GM23248 (cell line): ENCODE measurements at places on chromosomes 5 and 9. TPM values are rescaled to one million over a fixed set of nuclear protein-coding genes. Genes with fewer than 3 reads are reported as not detected.

GRCh38 chr5:37836592-37837413 is 3.0 kb downstream of the GDNF start:
- H3K4me3 ChIP-seq = peak overlapping the region; percentile 90
- H3K36me3 ChIP-seq = peaks cover 2% of the 10 kb centered on the region; the same call in 1 of the 2 replicates
- H3K27ac ChIP-seq = peak overlapping the region; percentile 79
- H3K4me1 ChIP-seq = peaks cover 18% of the 10 kb centered on the region
- no peaks in the 10 kb centered on the region for H3K27me3 ChIP-seq

DNA sequence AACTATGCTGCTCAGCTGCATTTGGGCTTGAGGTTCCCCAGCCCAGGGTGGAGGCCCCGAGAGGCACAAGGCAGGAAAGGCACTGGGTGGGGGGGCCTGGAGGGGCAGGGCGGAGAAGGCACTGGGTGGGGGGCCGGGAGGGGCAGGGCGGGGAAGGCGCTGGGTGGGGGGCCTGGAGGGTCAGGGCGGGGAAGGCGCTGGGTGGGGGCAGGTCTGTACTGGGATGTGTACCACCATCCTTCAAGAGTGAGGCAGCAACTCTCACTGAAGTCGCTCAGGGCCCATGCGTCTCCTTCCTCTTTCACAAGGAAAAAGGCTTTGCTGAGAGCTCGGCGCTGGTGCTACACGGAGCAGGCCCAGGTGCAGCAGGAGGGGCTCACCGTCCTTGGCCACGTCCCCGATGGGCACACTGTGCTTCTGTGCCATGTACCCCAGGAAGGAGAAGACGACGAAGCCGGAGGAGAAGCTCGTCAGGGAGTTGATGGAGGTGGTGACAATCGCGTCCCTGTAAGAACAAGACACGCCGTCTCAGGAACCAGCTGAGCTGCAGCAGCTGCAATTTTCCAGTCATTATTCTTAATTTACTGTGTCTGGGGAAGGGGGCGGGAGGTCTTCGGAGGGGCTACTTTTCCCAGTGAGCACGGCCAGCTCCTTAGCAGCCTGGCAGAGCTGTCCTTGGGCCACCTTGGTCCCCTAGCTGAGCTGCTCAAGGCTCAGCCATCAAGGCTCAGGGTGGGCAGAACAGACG is 30.8 kb downstream of the SLC6A3 start:
- H3K27me3 ChIP-seq = peaks cover 4% of the 10 kb centered on the region; the same call in 1 of the 2 replicates
- no peak overlapping the region for H3K4me3 ChIP-seq
- H3K36me3 ChIP-seq = no peaks in the 10 kb centered on the region
- DNase-seq = peak; percentile 4
- H3K27ac ChIP-seq = no peak overlapping the region
- H3K4me1 ChIP-seq = no peaks in the 10 kb centered on the region

DNA sequence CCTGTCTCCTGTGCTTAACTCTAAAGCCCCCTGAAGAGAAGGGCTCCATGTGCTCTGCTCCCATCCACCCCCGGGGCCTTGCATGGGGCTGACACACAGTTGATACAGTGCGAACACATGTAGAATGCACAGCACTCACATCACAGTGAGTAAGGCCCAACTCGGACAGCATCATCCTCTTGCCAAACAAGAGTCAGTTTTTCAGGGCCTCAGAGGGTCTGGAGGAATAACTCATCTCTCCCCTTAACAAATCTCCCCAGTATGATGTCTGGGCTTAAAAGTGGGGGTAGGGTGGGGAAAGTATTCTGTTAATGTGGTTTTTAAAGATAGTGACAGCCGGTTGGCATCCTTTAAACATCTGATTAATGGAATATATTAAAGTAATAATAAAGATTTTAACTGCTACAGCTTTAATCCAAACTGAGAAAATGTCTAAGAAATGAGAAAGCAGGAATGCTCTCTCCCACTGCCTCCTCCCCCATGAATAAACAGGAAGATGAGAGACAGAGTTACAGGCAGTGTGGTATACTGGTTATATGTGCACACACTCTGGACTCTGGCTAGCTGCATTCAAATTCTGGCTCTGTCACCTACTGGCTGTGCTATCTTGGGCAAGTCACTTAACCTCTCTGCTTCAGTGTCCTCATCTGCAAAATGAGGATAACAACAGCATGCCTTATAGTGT is 22.5 kb downstream of the APBA1 start:
- peak; percentile 76 for DNase-seq
- H3K4me1 ChIP-seq = peaks cover 20% of the 10 kb centered on the region
- peak overlapping the region; percentile 69 for H3K27ac ChIP-seq
- no peak overlapping the region for H3K4me3 ChIP-seq
- no peaks in the 10 kb centered on the region for H3K27me3 ChIP-seq
- no peaks in the 10 kb centered on the region for H3K36me3 ChIP-seq

- H3K4me3 ChIP-seq = peak overlapping the region; percentile 46
- H3K4me1 ChIP-seq = no peaks in the 10 kb centered on the region
- peak; percentile 81 for DNase-seq
- H3K27ac ChIP-seq = no peak overlapping the region
- H3K27me3 ChIP-seq = no peaks in the 10 kb centered on the region
- no peaks in the 10 kb centered on the region for H3K36me3 ChIP-seq
Observed at GRCh38 chr9:98087420-98088354, 31.2 kb downstream of the NANS start.

GRCh38 chr5:122420091-122420490 is 108.1 kb downstream of the SNCAIP start:
- H3K27ac ChIP-seq = no peak overlapping the region
- H3K4me3 ChIP-seq = no peak overlapping the region
- H3K4me1 ChIP-seq = 0 out of 2 replicates have a peak, but pooled peaks cover 2% of the 10 kb centered on the region
- no peaks in the 10 kb centered on the region for H3K36me3 ChIP-seq

The SLIT3 gene
- 49.4 and 61.9 TPM in 2 replicates for total RNA-seq

The PCDHB15 gene
- total RNA-seq = 2.7 and 2.8 TPM in 2 replicates

- no peaks in the 10 kb centered on the region for H3K27me3 ChIP-seq
- peak overlapping the region; percentile 71 for H3K4me3 ChIP-seq
- peaks cover 9% of the 10 kb centered on the region for H3K36me3 ChIP-seq
- H3K4me1 ChIP-seq = peaks cover 51% of the 10 kb centered on the region
- peak overlapping the region; percentile 46 for H3K27ac ChIP-seq
Observed at GRCh38 chr9:127569886-127570401, 42.1 kb upstream of the STXBP1 start.

DNA sequence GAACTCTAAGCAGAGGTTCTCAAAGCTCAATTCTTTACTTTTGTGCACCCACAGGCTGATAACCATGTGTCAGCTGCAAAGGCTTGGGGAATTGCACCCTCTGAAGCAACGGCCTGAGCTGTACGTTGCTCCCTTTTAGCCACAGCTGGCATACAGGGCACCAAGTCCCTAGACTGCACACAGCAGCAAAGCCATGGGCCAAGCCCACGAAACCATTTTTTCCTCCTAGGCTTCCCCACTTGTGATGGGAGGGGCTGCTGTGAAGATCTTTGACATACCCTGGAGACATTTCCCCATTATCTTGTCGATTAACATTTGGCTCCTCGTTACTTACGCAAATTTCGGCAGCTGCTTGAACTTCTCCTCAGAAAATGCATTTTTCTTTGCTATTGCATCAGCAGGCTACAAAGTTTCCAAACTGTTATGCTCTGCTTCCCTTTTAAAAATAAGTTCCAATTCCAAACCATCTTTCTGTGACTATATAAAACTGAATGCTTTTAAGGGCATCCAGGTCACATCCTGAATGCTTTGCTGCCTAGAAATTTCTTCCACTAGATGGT is 23.0 kb downstream of the KIAA0825 start:
- no peaks in the 10 kb centered on the region for H3K4me1 ChIP-seq
- DNase-seq = no peak
- no peaks in the 10 kb centered on the region for H3K27me3 ChIP-seq
- H3K27ac ChIP-seq = no peak overlapping the region

- H3K27me3 ChIP-seq = no peaks in the 10 kb centered on the region; the same call in 1 of the 2 replicates
- H3K27ac ChIP-seq = no peak overlapping the region
- H3K4me3 ChIP-seq = no peak overlapping the region
- DNase-seq = no peak
- H3K36me3 ChIP-seq = no peaks in the 10 kb centered on the region
- no peaks in the 10 kb centered on the region for H3K4me1 ChIP-seq
Observed at GRCh38 chr5:133524666-133525065, 87.7 kb downstream of the FSTL4 start.

- H3K4me3 ChIP-seq = no peak overlapping the region
- no peak for DNase-seq
- no peaks in the 10 kb centered on the region for H3K27me3 ChIP-seq
- no peaks in the 10 kb centered on the region for H3K36me3 ChIP-seq
- peaks cover 8% of the 10 kb centered on the region for H3K4me1 ChIP-seq
Observed at GRCh38 chr9:91308191-91308590, 53.5 kb downstream of the AUH start.

DNA sequence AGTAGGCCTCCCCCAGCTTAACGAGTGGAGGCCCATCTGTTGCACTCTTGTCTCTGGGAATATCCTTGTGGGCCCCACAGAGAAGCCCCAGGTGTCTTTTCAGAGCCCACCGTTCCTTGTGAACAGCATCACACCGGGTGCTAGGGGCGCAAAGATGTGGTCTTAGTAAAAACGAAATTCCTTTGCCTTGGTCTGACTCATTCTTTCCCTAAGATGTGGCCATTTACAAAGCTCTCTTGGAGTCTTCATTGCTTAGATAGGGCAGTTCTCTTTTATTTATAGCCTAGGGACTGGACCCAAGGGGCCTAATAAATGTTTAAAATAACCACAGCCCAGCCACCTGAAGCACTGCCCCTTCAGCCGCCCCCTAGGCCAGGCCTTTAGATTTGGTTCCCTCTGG is 52.8 kb upstream of the RPL26L1 start:
- peaks cover 59% of the 10 kb centered on the region for H3K4me1 ChIP-seq
- no peaks in the 10 kb centered on the region for H3K27me3 ChIP-seq
- no peak overlapping the region for H3K4me3 ChIP-seq
- H3K27ac ChIP-seq = no peak overlapping the region

DNA sequence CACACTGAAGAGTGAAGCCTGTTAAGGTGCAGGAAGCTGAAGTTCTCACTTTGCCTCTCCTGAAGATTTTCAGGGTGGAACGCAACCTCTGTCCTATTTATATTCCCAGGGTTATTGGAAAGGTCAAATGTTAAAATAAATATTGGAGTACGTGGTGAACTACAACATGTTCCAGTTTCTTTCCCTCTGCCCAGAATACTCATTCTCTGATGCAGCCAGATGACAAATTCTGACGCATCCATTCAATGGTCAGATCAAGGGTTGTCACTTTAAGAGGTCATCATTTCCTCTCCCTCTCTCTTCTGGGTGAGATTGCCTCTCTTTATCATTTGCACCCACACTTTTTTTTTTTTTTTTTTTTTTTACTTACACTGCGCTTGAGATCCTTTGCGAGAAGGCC is 277.1 kb downstream of the BRINP1 start:
- DNase-seq = peak; percentile 21
- H3K27ac ChIP-seq = no peak overlapping the region
- H3K4me3 ChIP-seq = no peak overlapping the region
- H3K27me3 ChIP-seq = no peaks in the 10 kb centered on the region

The STC2 gene
- 281 and 330 TPM in 2 replicates for total RNA-seq

DNA sequence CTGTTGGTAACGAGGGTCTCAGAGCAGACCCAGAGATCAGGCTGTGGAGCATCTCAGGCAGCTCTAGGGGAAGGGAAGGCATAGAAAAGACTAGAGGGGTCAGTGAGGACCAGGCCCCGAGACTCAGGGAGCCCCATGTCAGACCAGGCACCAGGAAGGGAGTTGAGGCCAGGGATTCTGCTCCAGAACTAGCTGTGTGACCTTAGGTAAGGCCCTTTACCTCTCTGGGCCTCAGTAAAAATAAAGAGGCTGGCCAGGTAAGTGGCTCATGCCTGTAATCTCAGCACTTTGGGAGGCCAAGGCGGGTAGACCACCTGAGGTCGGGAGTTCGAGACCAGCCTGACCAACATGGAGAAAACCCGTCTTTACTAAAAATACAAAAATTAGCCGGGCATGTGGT is 176.4 kb upstream of the IER5L start:
- H3K4me3 ChIP-seq = no peak overlapping the region
- no peak for DNase-seq
- no peak overlapping the region for H3K27ac ChIP-seq
- no peaks in the 10 kb centered on the region for H3K27me3 ChIP-seq
- H3K4me1 ChIP-seq = no peaks in the 10 kb centered on the region
- no peaks in the 10 kb centered on the region for H3K36me3 ChIP-seq

DNA sequence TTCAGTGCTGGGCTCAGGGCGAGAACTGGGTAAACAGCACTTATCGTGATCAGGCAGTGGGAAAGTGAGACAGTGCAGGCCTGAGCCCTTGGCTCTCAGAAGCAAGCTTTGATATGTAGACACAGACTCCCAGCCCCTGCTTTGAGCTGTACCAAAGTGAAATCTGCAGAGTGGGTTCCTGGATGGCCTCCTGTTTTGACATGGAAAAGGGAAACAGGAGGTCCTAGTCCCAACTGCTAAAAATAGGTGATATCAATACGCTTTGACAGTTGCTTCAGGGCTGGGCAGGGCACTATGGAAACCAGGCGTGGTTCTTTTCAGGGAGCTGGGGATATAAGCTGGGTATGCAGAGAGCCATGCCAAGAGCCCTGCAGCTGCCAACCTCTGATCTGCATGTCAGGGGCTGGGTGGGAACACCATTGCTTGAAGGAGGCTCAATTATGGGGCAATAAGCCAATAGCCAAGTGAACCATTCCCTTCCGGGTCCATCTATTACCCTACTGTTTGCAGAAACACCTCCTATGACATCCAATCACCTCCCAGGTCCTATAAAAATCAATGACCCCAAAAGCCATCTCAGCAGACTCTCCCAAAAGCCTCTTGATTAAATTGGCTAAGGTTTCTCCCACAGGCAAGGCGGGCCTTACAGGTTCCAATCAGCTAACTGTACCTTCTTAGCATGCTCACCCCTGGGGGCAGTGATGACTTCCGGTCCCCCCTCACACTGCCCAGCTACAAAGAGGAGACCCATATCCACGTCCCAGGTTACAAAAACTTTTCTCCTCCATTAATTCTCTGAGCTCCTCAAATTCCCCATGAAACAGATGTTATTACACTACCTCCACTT is 45.8 kb downstream of the EPB41L4B start:
- no peak for DNase-seq
- no peaks in the 10 kb centered on the region for H3K27me3 ChIP-seq
- no peaks in the 10 kb centered on the region for H3K36me3 ChIP-seq
- H3K4me3 ChIP-seq = no peak overlapping the region
- H3K27ac ChIP-seq = no peak overlapping the region
- H3K4me1 ChIP-seq = no peaks in the 10 kb centered on the region

The HRH2 gene
- total RNA-seq = not detected in 2 replicates

GRCh38 chr9:34995670-34996060 is 6.1 kb downstream of the DNAJB5 start:
- H3K27ac ChIP-seq = peak overlapping the region; percentile 96
- H3K27me3 ChIP-seq = no peaks in the 10 kb centered on the region
- H3K4me3 ChIP-seq = no peak overlapping the region
- H3K36me3 ChIP-seq = no peaks in the 10 kb centered on the region
- peaks cover 62% of the 10 kb centered on the region for H3K4me1 ChIP-seq
- peak; percentile 82 for DNase-seq

The SLC34A3 gene
- not detected in 2 replicates for total RNA-seq

- DNase-seq = peak; percentile 65
- peaks cover 27% of the 10 kb centered on the region for H3K4me1 ChIP-seq
- peak overlapping the region; percentile 47 for H3K4me3 ChIP-seq
- no peaks in the 10 kb centered on the region for H3K36me3 ChIP-seq
Observed at GRCh38 chr5:121969660-121970295, 8.0 kb downstream of the SRFBP1 start.

- no peak overlapping the region for H3K27ac ChIP-seq
- no peak overlapping the region for H3K4me3 ChIP-seq
- peaks cover 4% of the 10 kb centered on the region; the same call in 1 of the 2 replicates for H3K27me3 ChIP-seq
- H3K36me3 ChIP-seq = no peaks in the 10 kb centered on the region
- DNase-seq = no peak
Observed at GRCh38 chr5:170473642-170474041, 30.2 kb upstream of the KCNIP1 start.

The SGCD gene
- 67.0 and 69.7 TPM in 2 replicates for total RNA-seq
